MM.1S (cell line): ENCODE measurements at places on chromosomes 1 and 21.
A peak's percentile ranks its signal among the peaks of the same experiment; 100 is the strongest.

- DNase-seq, result peak; percentile 69
Observed at GRCh38 chr1:200488375-200489165, 78.7 kb upstream of the ZNF281 start.

- DNase-seq, result no peak
Observed at GRCh38 chr1:15412175-15412800, 2.6 kb downstream of the EFHD2 start.

DNA sequence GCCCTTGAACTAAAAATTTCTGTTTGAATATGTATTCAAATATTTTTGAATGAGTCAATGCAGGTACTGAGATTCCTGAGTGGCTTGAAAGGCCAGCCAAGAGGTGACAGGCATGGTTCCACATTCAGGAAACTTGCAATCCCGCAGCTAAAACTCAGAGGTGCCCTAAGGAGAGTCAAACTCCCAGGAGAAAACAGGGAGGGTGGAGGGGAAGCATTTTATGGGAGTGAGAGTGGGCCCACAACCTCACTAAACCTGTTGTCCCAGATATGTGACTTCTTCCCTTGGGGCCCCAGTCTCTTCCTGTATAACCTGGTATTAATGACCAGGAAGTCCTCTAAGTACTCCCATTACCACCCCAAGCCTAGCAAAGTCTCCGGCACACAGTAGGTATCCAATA lies 189.6 kb downstream of the PLPP3 start:
- DNase-seq, result no peak

- no peak for DNase-seq
Observed at GRCh38 chr1:150809651-150810050, 1.6 kb upstream of the CTSK start.

GRCh38 chr1:41638086-41639024 lies 153.9 kb upstream of the EDN2 start:
- DNase-seq, result no peak

GRCh38 chr1:10761503-10762152 lies 34.8 kb downstream of the CASZ1 start:
- DNase-seq, result no peak

GRCh38 chr1:207711285-207711684 lies 40.6 kb upstream of the CD46 start:
- peak; percentile 36 for DNase-seq

DNA sequence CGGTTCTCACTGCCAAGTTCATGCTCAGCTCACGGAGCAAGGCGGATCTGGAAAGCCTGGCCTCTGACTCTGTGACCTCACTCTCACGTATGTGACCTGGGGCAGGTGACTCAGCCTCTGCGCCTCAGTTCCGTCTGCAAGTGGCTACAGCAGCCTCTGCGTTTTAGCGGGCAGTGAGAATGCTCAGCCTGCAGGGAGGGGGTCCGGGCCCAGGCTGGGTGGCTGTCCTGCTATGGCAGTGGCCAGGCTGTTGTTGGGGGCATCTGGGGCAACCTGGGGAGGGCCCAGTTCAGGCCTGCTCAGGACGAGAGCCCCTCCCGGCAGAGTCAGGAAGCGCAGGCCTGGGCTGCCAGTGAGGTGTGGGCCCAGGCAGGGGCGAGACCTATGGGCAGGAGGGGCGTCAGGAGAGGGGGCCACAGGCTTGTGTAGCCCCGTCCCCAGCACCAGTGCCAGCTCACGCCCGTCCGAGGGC lies 27.9 kb downstream of the ARHGEF16 start:
- no peak for DNase-seq

- no peak for DNase-seq
Observed at GRCh38 chr21:41358193-41359166, 3.3 kb upstream of the MX2 start.

- DNase-seq, result no peak
Observed at GRCh38 chr1:178870944-178871343, at the start of gene ANGPTL1. ANGPTL1 (minus strand) TSS chr1:178871077; CDS start chr1:178865776, 5,301 bp downstream.

GRCh38 chr1:9068981-9069325 lies 482 bp downstream of the SLC2A5 start:
- DNase-seq, result no peak

DNA sequence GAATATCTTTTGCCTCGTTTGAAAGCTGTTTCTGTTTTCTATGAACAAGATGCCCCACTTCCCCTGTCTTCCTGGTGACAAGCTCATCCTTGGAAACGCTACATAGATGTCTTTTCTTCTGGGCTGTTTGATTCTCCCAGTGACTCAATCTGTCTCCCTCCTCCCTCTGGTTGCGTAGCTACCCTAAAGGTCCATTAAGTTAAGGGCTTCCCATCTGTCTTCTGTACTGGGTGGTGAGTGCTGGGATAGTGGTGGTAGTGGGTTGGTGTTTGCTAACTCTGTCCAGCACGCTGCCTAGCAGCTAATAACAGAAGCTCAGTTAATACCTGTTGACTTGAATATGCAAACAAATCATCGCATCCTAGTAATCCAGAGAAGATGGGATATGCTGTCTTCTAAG lies 50.2 kb upstream of the GCLM start:
- DNase-seq, result no peak

GRCh38 chr21:35113064-35113463 lies 64.0 kb upstream of the RUNX1 start:
- DNase-seq, result no peak

DNA sequence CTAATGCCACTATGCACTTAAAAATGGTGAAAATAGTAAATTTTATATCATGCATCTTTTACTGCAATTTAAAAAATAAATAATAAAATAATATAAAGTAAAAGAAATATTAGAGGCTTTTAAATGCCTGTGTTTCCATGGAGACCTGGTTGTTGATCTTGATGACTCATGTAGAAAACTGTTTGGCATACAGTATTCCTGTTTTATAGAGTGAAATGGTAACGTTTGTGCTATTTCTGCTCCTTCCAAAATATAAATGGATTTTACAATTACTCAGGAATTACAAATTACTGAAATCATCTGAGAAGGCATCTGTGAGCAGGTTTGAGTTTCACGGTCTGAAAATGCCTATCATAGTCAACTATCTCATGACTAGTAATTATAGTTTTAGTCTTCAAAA lies 98.4 kb upstream of the USP25 start:
- no peak for DNase-seq

DNA sequence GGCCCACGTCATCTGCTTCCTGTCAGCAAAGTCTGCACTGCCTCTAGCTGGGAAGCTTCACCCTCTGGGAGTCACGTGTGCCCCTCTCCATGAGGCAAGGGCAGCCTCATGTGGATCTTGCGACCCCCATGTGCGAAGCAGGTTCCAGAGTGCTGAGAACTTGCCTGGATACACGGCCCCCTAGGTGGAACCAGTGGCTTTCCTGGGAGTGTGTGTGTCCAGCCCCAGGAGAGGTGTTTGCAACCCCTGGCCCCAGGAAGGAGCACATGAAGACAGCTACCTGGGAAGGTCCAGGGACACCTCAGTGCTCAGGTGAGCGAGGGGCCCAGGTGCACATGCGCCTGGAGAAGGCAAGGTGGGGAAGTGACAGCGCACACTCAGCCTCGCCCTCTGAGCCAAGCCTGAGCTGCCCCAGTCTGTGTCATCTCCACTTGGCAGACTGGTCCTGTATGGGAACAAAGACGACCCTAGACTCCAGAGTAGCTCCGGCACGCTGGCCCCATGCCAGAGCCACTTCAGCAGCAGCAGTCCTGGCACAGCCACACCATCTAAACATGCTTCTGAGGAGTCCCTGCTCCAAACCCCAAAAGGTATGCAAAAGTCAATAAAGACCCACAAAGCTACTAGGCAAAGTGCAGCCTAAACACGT lies 8.9 kb downstream of the LSS start:
- DNase-seq, result no peak

DNA sequence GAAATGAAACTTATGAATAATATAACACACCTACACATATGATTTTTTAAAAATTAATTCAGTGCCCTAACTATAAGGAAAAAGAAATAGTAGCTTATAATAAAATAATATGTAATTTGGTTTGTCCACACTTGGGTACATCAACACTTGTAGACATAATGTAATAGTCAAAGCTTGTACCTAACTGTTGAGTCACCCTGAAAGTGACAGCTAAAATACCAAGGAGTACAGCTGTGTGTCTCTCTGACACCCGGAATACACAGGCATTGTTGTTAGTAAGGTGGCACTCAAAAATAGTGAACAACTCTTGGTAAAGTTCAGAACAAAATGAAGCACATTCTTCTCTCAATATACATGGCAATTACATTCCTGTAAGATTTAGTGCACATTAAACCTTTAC lies 243.4 kb downstream of the TRABD2B start:
- peak; percentile 9 for DNase-seq

DNA sequence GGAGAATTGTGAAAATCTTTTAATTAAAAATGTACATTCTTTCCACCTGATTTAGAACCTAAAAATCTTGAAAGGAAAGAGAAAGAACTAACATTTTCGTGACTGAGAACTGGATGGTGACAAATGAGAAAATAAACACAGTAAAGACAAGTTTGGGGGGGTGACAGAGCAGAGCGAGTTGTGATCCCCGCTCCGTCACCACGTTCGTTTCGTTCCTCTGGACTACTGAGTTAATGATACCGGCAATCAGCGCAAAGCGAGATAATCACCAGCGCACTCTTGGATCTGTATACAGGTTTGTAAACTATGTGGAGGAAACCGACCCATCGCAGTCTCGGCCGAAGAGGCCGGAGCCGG lies 31.2 kb upstream of the CFAP126 start:
- no peak for DNase-seq

DNA sequence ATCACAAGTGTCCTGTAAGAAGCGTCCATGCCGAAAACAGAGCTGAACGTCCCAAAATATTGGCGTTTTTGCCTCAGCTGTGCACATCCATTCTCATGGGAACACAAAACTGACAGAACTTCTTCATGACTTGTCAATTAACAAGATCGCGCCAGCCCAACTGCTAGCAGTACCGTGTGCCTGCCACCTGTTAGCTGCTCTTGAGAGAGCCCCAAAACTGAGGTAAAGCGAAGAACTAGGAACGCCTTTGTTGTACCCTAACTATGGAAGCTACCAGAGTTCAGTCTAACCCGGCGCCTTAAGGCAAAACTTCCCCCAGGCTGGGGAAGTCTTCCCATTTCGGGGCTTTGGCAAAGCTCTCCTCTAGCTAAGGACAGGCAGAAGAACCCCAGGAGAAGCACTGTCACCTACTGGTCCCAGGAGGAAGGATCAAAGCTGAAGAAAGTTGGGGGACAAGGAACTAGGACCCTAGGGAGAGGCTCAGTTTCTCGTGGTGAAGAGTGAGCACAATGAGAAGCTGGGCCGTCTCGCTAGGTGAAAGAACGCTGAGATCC lies 719 bp downstream of the EYA3 start:
- DNase-seq, result peak; percentile 62

DNA sequence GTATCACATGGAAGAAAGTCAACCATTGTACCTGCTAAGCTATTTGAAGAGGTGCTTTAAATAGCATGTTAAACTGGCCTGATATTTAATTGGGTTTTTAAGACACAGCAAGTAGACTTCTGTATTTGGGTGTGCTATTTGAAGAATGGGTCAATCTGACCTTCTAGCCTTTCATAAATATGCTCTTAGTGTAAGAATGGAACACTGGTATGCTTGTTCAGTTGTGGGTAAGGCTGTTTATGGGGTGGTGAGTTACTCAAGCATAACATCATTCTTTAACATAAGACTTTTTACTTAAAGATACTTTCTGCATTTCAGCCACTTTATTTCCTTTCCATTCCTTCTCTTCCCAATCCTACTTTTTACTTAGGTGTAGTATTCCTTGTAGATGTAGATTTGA lies 21.4 kb downstream of the AHCYL1 start:
- DNase-seq, result no peak

DNA sequence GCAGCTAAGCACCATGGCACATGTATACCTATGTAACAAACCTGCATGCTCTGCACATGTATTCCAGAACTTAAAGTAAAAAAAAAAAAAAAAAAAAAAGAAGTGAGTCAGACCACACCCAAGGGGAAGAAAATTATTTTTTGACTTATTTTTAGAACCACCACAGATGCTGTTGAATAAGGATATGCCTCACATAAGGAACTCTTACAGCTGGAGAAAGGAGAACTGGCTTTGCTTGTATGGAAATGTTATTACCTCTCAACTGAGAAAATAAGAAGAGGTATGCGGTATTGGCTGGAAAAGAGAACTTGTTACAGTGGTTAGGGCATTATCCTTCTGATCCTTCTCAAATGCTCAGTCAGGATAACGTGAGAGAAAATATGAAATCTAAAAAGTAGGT lies 27.5 kb upstream of the FCER1A start:
- DNase-seq, result no peak

- no peak for DNase-seq
Observed at GRCh38 chr1:27011058-27011764, 1.4 kb downstream of the TENT5B start.

DNA sequence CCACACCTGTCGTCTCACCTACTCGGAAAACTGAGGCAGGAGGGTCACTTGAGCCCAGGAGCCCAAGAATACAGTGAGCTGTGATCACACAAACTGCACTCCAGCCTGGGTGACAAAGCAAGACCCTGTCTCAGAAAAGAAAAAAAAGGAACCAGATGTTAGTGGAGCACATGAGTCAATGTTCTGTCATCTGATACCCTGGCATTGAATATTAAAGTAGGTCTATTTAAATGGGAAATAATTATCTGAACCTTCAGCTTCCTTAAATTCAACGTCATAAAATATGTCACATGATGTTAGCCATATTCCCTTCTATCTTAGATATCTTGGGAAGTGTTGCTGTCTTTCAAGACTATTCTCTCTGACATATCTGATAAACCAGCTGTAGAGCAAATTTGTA lies 47.3 kb downstream of the NCAM2 start:
- no peak for DNase-seq

- DNase-seq, result no peak
Observed at GRCh38 chr1:51313961-51314777, 16.2 kb downstream of the TTC39A start.

- no peak for DNase-seq
Observed at GRCh38 chr1:193629875-193630274, 443.5 kb upstream of the B3GALT2 start.

DNA sequence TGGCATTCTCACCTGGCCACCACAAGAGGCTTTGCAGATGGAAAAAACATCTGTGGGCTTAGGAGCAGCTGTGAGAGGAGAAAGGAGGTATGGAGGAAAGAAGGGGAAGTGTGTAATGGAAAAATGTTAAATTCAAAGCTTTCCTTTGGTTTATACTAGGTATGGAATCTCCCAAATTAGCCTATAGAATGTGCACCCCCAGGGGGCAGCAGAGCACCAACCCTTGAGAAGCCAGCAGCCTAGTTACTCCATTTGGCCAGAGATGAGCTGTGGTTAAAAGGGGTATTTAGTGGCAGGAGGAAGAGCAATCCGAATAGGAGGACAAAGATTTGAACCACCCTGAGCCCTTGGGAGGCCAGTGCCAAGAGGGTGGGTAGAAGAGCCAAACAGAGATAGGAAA lies 97.5 kb upstream of the CTTNBP2NL start:
- peak; percentile 25 for DNase-seq

GRCh38 chr1:72011721-72012120 lies 270.6 kb downstream of the NEGR1 start:
- DNase-seq, result no peak

DNA sequence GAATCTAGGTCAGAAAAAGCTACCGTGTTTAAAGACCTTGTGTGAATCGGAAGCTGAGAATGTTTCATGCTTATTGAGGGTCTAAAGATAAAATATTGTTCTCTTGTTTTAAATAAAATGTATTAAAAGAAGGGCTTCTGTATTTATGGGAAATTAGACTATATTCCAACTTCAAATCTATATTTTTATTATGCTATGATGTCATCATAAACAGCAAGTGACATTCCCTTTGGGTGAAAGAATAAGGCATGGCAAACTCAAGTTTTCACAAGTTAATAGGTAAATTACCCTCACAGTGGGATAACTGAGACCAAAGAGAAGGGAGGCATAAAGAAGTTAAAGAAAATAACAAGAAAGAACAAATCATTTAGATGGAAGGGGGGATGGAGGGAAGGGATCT lies 333.8 kb upstream of the NR5A2 start:
- DNase-seq, result no peak

- no peak for DNase-seq
Observed at GRCh38 chr21:43599728-43600127, 59.6 kb downstream of the HSF2BP start.
